ENCODE measurements at places on chromosomes 16 and 17. TPM values are rescaled to one million over a fixed set of nuclear protein-coding genes. Genes with fewer than 3 reads are reported as not detected.
A peak's percentile ranks its signal among the peaks of the same experiment; 100 is the strongest.

TBC1D3L gene
- total RNA-seq, result 20.0 TPM

AIPL1 gene
- not detected for total RNA-seq

- no peak for DNase-seq
Observed at GRCh38 chr16:69880640-69881133, 70.4 kb upstream of the CLEC18A start.

DNA sequence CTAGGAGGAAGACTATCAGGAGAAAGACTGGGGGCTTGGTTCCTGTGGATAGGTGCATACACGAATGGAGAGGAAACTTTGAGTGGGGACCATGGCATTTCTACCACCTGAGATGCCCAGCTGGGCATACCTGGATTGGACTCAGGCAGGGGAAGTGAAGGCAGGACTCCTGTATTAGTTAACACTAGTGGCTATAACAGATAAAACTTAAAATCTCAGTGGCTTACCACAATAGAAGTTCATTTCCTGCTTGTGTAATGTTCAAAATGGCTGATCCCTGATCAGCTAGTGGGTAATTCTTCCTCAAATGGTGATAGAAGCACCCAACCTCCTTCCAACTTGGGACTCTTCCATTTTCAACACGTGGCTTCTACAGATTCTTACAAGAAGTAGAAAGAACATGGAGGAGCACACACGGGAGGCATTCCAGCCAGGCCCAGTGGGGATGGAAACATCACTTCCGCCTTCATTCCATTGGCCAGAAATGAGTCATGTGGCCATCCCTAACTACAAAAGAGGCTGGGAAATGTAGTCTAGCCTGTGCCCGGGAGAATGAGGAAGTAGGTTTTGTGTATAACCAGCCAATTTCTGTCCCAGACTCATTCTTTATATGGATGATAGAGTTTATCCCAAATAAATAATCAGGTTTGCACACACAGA is 112.1 kb downstream of the UTP18 start:
- DNase-seq, result peak; percentile 71

- DNase-seq, result no peak
Observed at GRCh38 chr17:9294661-9295210, 273.4 kb downstream of the NTN1 start.

GRCh38 chr17:8324132-8324531 is 14.1 kb downstream of the ARHGEF15 start:
- DNase-seq, result no peak

SLFN14 gene
- not detected for total RNA-seq

ITFG1 gene
- 29.2 TPM for total RNA-seq

DHRS7C gene
- not detected for total RNA-seq

- no peak for DNase-seq
Observed at GRCh38 chr17:56754523-56755208, 79.1 kb downstream of the C17orf67 start.

All from Caco-2 (cell line).